ENCODE measurements at places on chromosomes 3 and 15.

- DNase-seq, result no peak
Measured at GRCh38 chr15:74193905-74194304, 8.7 kb downstream of the STRA6 start.

DNA sequence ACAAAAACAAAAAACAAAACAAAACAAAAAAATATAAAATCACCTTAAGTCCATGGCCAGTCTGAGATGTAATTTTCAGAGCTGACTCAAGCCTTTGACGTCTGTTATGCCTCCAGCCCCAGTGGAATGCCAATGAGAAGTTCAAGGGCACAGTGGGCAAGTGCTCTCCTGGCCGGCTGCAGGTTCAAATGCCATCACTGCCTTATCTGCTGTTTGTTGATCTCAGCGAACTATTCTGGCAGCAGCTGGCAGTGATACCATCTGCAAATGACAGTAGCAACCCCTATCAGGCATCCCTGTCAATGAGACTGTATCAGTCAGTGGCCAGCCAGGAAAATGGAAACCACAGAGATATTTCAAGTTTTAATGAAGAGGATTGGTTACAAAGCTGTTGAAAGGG, 10.8 kb upstream of the PDE8A start:
- DNase-seq, result no peak

DNA sequence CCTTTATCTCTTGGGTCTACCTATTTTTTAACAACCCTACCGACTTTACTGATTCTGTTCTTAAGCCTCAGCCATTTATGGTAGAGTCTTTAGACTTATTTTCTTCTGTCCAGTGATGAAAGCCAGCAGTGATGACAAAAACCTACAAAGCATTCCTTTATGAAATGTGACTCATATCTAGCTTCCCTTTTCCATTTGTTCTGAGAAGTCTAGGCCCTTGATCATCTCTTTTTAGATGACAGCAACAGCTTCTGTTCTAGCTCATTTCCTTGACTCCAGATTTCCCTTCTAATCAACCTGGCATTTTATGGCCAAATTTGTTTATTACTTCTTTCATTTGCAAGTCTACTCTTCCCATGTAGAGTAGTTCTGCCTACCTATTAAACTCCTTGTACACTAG, 36.1 kb downstream of the CFAP44 start:
- DNase-seq, result no peak

DNA sequence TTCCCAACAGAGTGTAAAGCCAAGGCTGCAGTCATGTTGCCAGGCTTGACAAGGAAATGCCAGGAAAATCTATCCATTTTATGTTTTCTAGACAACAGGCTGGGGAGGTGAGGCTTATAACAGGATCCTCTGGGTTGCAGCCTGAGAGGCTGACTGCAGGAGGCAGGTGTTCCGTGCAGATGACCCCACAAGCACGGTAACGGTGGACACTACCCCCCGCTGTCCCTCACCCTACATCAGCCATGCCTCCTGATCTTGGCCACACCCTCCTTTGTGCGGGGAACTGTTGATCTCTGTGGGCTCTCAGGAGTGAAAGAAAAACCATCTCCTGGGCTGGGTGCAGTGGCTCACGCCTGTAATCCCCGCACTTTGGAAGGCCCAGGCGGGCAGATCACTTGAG, 68.0 kb upstream of the ADPGK start:
- no peak for DNase-seq

GRCh38 chr15:41020829-41021228, 67.6 kb downstream of the CHAC1 start:
- no peak for DNase-seq

DNA sequence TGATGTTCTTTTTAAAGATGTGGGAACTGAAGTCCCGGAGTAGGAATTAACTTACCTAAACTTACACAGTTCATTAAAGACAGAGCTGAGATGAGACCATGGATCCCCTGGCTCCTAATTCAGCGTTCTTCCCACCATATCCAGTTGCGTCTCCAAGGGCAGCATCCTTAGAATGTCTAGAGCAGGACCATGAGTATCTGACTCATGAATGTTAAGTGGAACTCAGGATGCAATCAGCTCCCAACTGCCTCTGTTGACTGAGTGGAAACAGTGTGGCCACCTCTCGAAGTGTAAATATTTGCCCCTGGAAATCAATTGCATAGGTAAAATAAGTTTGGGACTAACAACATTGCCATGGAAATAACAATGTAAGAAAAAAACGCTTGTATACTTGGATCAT, 2.5 kb downstream of the SNTN start:
- no peak for DNase-seq

GRCh38 chr3:39712413-39713048, 96.9 kb upstream of the MYRIP start:
- no peak for DNase-seq

DNA sequence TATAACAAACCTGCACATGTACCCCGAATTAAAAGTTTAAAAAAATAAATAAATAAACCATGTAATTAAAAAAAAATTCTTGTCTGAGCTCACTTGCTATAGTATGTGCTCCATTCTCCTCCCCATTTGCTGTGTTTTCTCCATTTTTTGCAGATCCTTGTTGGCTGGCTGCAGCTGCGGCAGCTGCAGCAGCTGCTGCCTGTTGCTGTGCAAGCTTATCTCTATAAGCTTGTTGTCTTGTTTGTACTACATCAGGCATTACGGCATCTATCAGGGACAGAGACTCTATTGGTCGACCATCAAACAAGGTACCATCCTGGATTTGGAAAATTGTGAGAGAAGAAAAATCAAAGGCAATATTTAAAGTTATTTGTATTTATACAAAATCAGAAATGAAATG, 145.9 kb downstream of the TBL1XR1 start:
- peak; percentile 59 for DNase-seq

- no peak for DNase-seq
Measured at GRCh38 chr15:65623103-65623502, 1.4 kb downstream of the SLC24A1 start.

GRCh38 chr3:140501061-140501769, 176.6 kb upstream of the TRIM42 start:
- DNase-seq, result no peak

DNA sequence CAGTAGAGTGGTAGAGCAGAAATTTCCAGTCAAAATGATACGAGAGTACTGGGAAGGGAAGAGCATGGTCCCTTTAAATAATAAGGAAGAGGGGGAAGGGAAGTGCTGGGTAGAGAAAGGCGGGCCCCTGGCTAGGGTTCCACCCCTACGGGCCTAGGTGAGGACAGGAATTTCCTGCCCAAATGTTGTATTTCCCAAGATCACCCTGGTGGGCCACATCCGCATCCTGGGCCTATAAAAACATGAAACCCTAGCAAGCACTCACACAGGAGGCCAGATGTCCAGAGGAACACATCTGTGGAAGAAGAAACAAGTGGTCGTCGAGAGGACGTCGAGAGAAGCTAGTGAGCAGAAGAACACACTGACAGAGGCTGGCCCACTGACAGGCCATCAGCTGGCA, 661.2 kb downstream of the SQOR start:
- DNase-seq, result no peak

- DNase-seq, result no peak
Measured at GRCh38 chr15:77862651-77863104, 214.8 kb downstream of the TBC1D2B start.

DNA sequence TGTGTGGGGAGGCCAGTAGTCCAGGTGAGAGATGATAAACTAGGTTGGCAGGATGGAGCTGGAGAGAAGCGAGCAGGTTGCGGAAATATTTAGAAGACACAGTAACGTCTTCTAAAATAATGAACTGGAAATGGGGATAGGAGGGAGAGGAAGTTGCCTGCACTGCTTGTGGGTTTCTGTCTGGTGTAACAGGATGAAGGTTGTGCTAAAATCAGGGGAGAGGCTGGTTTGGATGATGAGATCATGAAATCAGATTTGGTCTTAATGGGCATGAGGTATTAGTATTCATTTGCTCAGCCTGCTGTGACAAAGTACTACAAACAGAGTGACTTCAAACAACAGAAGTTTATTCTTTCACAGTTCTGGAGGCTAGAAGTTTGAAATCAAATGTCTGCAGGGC, 32.1 kb upstream of the TNFAIP8L3 start:
- DNase-seq, result no peak

DNA sequence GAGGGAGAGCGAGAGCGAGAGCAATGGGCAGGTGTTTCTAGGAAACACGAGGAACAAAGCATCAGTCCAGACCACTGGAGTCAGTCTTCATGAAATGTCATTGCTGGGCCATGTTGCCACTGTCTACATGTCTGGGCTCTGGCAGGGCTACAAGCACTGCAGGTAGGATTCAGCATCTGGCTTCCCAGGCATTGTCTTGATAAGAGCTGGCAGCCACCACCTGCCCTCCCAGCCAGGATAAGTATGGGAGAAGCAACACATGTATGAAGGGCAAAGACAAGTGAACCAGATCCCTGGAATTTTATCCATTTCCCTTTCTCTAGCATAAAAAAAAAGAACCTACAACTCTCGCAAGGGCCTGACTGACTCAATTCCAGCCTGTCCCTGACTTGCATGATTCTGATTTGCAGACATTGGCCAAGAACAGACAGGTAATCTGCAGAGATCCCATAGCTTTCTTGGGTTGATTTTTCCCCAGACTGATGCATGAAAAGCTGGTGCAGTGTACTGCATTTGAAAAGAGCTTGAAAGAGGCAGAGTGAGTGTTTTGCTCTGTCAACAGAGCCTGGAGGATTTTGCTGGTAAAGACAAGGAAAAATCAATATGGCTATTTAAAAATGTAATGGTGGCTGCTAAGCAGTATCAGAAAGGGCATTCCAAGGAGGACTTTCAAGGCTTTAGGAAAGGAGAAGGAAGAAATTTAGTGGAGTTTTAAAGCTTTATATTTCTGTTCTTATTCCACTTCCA, 157.2 kb upstream of the MYRIP start:
- no peak for DNase-seq

- DNase-seq, result no peak
Measured at GRCh38 chr15:87312221-87312620, 944.3 kb downstream of the NTRK3 start.

DNA sequence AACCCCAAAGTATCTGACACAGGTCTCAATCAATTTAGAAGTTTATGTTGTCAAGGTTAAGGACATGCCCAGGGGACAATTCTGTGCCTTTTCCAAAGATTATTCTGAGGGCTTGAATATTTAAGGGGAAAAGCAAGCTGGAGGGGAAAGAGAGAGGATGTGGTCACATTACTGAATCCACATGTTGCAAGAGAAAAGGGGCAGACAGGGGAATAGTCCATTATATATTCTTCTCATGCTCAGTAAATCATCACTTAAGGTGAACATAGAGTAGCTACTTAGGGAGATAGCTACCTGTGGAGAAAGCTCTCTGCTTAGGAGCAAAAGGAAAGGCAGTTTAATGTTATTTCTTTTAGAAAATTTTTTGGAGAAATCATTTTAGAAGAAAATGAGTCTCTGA, 751.6 kb downstream of the SI start:
- DNase-seq, result no peak

DNA sequence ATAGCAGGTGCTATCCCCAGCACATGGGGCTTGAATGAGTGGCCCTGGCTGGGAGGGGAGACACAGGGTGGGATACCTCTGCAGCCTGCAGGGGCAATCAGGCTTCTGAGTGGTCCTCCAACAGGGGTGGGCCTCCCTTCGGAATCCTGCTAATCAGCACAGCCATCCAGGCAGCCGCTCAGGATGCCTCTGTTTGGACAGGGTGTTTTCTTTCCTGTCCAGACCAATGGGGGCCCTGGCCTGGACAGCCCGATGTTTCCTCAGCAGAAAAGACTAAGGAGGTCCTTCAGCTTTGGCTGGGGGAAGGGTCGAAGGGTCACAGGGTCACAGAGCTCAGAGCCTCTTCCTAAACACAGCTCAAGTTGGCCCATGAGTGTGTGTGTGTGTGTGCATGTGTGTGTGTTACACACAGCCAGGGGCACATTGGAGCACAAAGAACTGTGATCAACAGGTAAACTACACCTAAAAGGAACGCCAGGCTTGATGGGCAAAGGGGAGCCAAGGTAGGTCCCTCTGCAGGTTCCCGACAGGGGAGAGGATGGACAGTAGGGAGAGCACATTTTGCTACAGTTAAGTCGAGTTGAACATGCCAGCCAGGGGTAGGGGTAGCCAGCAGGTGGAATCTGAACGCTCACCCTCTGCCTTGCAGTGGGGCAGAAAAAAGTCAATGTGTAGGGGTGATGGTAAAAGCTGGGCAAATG, 1.1 kb upstream of the HAPLN3 start:
- DNase-seq, result no peak

GRCh38 chr3:50358355-50358910, 888 bp downstream of the TMEM115 start:
- no peak for DNase-seq

DNA sequence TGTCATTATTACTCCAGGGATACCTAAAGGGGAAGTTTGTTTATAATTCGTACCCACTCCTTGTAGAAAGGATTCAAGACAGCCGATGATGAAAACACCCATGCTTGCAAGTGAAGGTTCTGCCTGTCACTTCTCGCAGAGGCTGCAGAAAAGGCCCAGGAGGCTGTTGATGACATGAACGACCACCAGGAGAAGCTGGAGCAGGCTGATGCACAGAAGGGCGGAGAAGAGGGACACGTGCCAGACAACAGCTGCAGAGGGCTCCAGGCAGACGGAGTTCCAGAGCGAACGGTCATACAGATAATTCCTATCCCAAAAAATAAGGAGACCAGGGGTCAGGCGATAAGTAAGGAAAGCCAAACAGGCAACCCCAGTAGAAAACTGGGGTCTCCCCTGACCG, 5.7 kb upstream of the DYNLT2B start:
- DNase-seq, result no peak

DNA sequence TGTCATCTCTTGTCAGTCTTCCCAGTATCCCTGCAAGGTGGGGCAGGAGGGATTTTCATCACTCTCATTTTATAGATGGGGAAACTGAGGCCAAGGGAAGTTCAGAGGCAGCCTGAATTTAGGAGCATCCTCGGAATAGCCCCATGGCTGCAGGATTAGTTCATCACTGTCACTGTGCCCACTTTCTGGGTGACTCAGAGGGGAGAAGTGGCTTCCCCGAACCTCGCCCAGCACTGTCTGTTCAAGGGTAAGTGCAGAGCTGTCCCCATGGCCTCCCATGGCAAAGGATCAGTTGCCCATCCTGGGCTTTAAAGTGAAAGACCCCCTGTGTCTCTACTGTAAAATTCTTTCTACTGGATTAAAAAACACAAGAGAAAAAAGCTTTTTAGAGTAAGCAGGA, 60.0 kb upstream of the SEC13 start:
- no peak for DNase-seq

- DNase-seq, result no peak
Measured at GRCh38 chr3:114356525-114356924, 62.7 kb downstream of the TIGIT start.

DNA sequence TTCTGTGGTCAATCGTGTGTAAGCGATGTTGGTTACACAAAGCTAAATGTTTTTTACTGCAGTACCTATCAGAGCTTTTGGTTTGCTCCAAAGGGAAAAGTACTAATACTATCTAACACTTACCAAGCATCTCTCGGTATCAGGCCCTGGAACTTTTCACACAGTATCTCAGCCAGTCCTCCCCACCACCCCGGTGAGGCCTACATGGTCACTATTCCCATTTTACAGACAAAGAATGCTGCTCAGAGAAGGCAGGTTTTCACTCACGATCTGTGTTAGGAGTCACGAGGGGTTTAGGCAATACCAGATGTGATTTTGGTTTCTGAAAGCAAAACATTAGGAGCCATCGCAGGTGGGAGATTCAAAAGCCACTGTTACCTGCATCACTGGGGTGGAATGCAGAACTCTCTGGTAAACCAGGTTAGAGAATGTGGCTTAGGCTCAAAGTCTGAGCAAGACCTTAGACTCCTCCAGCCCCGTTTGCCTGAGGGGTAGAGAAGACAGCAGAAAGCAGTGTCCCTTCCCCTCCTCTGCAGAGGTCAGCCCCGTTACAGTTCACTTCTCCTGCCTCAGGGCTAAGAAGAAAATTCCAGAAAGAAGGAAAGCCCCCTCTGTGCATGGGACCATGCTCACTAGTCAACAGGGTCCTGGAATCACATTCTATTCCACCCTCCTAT, 57.2 kb downstream of the XXYLT1 start:
- DNase-seq, result no peak

Measured in posterior cingulate gyrus (tissue), 11 donors.